ENCODE measurements at places on chromosomes 6 and 20.

DNA sequence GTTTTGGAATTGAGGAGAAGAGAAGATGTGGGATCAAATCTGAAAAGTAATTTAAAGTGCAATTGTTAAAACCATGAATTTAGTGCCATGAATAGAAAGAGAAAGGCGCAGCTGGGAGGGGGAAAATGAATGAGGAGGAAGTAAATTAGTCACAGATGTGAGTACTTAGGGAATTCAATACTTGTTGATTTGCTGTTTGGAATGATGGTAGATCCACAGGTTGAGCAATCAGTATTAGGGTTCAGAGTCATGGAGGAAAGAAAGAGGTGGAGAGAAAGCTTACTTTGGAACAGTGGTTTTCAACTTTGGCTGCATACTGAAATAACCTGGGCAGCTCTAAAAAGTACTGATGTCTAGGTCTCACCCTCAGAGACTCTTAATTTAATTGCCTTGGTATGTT lies 229.7 kb upstream of the ASCC3 start:
- DNase-seq: no peak
- no peaks in the 10 kb centered on the region for H3K36me3 ChIP-seq
- no peak overlapping the region for H3K4me3 ChIP-seq

DNA sequence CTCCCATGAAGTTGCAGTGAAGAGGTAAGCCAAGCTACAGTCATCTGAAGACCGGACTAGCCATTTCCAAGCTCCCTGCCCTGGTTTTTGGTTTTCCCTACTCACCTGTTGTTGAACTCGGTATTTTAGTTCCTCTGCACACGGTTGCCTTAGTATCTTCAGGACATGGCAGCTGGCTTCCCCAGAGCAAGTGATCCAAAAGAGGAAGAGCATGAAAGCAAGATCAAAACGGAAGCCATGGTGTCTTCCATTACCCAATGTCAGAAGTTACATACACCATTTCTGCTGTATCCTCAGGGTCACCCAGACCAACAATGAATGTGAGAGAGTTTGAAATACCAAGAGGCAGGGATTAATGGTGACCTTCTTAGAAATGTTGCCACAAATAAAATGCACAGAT lies 276.6 kb upstream of the CNR1 start:
- H3K27me3 ChIP-seq: no peaks in the 10 kb centered on the region
- DNase-seq: no peak
- no peak overlapping the region for H3K27ac ChIP-seq
- no peaks in the 10 kb centered on the region for H3K4me1 ChIP-seq

DNA sequence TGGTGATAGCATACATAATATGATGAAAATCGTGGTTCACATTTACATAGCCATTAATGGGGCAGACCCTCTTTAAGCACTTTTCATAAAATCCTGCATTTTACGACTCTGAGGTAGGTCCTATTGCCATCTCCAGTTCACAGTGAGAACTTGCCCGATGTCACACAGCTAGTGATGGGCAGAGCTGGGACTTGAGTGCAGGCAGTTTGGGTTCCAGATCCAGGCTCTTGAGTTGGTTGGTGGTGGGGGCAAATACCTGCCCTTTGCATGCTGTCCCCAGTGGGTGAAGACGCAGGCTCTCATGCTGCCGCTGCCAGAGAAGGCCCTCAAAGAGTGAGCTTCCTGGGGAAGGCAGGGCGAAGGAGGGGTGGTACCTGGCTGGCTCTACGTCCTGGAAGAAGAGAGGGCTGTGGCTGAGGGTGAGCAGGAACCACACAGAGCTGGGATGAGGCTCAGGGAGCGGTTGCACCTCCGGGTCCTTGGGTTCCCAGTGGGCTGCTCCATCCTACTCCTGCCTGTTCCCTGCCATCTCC lies 6.1 kb upstream of the BAK1 start:
- no peak overlapping the region for H3K4me3 ChIP-seq
- peaks cover 20% of the 10 kb centered on the region for H3K4me1 ChIP-seq
- DNase-seq: no peak
- H3K27me3 ChIP-seq: no peaks in the 10 kb centered on the region
- H3K36me3 ChIP-seq: no peaks in the 10 kb centered on the region

GRCh38 chr6:126662966-126663365 lies 323.1 kb downstream of the CENPW start:
- H3K4me3 ChIP-seq: no peak overlapping the region
- no peaks in the 10 kb centered on the region for H3K36me3 ChIP-seq
- H3K27me3 ChIP-seq: no peaks in the 10 kb centered on the region

DNA sequence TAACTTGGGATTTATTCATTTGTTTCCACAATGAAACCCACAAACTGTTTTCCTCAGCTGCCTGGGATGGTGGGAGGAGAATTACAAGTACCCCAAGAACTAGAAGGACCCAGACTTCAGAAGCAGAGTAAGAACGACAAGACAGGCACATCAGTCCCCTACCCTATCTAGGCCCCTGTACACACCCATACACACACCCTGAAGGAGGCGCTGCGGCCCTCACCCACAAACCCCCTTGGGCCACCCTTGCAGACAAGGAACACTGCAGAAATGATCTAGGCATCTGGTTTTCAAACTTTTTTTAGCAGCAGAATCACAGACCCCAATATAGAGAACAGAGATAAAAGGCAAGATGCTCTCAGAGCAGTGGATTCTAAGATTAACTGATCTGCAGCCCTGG lies 55.0 kb downstream of the TRERF1 start:
- H3K36me3 ChIP-seq: no peaks in the 10 kb centered on the region
- no peaks in the 10 kb centered on the region for H3K27me3 ChIP-seq
- no peak for DNase-seq

DNA sequence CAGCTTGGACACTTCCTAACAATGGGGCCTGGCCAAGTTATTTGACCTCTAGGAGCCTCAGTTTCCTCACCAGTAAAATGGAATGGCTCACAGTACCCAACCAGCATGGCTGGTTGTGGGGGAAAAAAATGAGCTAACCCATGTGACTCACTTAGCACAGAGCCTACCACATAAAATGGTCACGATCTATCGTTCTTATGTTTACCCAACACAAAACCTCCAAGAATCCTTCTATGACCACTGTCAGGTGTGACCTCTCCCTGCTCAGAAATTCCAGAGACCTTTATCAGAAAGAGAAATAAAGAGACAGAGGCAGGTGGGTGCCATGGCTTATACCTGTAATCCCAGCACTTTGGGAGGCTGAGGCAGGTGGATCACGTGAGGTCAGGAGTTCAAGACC lies 39.4 kb downstream of the BPIFB1 start:
- H3K4me3 ChIP-seq: no peak overlapping the region
- no peak overlapping the region for H3K27ac ChIP-seq
- H3K36me3 ChIP-seq: no peaks in the 10 kb centered on the region
- no peak for DNase-seq

DNA sequence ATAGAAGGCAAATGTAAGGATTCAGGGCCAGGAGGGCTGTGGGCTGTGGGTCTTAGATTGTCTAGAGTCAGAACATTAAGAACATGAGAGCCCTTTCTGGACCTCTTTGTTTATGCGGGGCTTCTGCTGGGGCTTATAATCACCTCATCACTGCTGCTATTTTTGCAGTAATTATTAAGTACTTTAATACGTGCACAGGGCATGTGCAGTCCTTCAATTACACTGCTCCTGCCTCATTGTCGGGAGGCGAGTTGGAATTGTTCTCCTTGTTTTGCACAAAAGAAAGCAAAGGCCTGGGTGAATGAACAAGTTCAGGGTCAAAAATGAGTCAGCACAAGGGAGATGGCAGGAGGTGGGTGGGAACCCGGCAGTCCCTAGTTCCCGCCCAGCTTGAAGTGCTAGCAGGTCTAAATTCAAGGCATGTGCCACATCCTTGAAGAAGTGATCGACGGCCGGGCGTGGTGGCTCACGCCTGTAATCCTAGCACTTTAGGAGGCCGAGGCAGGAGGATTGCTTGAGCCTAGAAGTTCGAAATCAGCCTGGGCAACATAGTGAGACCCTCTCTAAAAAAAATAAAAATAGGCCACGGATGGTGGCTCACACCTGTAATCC lies 34.4 kb upstream of the PTPN1 start:
- H3K4me1 ChIP-seq: no peaks in the 10 kb centered on the region
- H3K36me3 ChIP-seq: no peaks in the 10 kb centered on the region
- H3K27ac ChIP-seq: no peak overlapping the region

GRCh38 chr6:19824058-19824807 lies 12.9 kb upstream of the ID4 start:
- no peaks in the 10 kb centered on the region for H3K4me1 ChIP-seq
- H3K27ac ChIP-seq: no peak overlapping the region
- H3K4me3 ChIP-seq: no peak overlapping the region
- H3K36me3 ChIP-seq: no peaks in the 10 kb centered on the region

DNA sequence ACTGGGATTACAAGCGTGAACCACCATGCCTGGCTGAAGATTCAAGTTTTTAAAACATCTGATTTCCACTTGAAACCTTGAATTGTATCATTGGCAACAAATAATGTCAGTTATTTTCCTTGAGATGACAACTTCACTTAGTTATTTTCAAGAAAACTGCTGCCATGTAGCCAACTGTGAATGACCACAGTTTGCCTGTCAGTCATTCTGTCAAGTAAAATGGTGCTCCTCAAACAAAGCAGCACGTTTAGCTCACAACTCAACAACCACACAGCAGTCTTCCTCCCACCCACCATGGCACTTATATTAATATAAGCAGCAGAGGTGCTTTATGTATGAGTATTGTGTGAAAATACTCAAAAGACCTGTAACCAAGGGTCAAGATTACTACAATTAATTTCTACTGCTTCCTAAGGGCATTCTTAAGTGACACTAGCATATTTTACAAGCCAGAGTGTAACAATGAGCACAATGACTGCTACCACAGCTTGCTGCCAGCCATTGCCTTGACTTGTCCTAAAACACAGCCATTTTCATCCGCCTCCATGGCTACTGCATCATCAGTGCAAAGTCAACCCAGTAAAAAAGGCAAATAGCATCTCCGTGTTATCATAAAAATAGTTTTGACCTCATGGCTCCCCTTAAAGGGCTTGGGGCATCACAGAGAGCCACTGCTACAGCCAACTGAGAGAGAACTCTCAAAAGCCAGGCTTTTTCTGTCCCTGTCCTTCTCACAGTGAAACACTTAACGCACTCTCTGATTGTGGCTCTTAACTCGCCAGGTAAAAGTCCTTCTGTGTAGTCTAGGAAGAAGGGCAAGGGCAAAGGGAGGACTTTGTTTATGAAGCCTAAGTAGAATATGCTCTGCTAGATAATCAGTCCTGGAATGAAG lies 96.4 kb upstream of the TAB2 start:
- H3K36me3 ChIP-seq: no peaks in the 10 kb centered on the region
- DNase-seq: no peak
- H3K27me3 ChIP-seq: no peaks in the 10 kb centered on the region
- H3K4me3 ChIP-seq: no peak overlapping the region
- H3K4me1 ChIP-seq: no peaks in the 10 kb centered on the region

- 0 out of 2 replicates have a peak overlapping the region, but pooled peaks have one; percentile 14 for H3K27ac ChIP-seq
- H3K4me1 ChIP-seq: no peaks in the 10 kb centered on the region
- H3K27me3 ChIP-seq: no peaks in the 10 kb centered on the region
- no peak overlapping the region for H3K4me3 ChIP-seq
These were observed 26.0 kb downstream of the TRAM2 start for GRCh38 chr6:52550870-52551269.

GRCh38 chr20:12255461-12255970 lies 337.8 kb downstream of the BTBD3 start:
- no peaks in the 10 kb centered on the region for H3K36me3 ChIP-seq
- H3K4me3 ChIP-seq: no peak overlapping the region
- H3K27ac ChIP-seq: no peak overlapping the region
- H3K4me1 ChIP-seq: no peaks in the 10 kb centered on the region
- H3K27me3 ChIP-seq: no peaks in the 10 kb centered on the region
- no peak for DNase-seq

- no peaks in the 10 kb centered on the region for H3K27me3 ChIP-seq
- no peaks in the 10 kb centered on the region for H3K36me3 ChIP-seq
- DNase-seq: no peak
- no peak overlapping the region for H3K27ac ChIP-seq
These were observed 428.2 kb downstream of the BMP2 start for GRCh38 chr20:7195704-7196103.

DNA sequence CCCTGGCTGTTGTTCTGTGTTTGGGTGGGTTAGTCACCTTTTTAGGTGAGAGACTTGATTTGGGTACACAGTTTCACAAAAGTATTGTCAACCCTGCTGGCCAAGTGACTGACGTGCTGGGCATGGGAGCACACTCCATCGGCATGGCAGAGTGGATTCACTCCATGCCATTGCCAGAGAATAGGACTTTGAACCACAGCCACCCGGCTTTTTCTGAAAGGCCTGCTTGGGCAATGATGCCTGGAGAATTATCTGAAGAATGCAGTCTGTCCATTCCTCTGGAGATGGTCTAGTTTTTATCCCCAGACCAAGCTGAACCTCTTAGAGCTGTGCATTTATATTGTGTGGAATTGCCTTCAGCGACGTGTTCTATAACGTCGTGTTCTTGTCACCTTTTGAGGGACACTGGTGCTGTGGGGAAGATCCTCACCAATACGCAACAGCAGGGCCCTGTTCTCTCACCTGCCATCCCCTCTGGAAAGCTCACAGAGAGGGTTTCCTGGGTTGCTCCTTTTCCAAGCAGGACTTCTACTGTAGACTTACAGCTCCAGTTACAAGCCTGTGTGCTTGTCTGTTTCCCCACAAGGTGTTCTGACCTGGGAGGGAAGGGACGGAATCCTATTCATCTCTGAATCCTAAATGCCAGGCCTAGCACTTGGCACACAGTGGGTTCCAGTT lies 183.4 kb upstream of the AKAP12 start:
- H3K27me3 ChIP-seq: no peaks in the 10 kb centered on the region
- no peak overlapping the region for H3K4me3 ChIP-seq
- no peak overlapping the region for H3K27ac ChIP-seq
- no peak for DNase-seq
- H3K4me1 ChIP-seq: no peaks in the 10 kb centered on the region

GRCh38 chr20:46546298-46546697 lies 4.2 kb downstream of the OCSTAMP start:
- no peaks in the 10 kb centered on the region for H3K4me1 ChIP-seq
- H3K36me3 ChIP-seq: no peaks in the 10 kb centered on the region
- H3K27ac ChIP-seq: no peak overlapping the region
- H3K4me3 ChIP-seq: no peak overlapping the region
- peaks cover 4% of the 10 kb centered on the region for H3K27me3 ChIP-seq
- DNase-seq: no peak

DNA sequence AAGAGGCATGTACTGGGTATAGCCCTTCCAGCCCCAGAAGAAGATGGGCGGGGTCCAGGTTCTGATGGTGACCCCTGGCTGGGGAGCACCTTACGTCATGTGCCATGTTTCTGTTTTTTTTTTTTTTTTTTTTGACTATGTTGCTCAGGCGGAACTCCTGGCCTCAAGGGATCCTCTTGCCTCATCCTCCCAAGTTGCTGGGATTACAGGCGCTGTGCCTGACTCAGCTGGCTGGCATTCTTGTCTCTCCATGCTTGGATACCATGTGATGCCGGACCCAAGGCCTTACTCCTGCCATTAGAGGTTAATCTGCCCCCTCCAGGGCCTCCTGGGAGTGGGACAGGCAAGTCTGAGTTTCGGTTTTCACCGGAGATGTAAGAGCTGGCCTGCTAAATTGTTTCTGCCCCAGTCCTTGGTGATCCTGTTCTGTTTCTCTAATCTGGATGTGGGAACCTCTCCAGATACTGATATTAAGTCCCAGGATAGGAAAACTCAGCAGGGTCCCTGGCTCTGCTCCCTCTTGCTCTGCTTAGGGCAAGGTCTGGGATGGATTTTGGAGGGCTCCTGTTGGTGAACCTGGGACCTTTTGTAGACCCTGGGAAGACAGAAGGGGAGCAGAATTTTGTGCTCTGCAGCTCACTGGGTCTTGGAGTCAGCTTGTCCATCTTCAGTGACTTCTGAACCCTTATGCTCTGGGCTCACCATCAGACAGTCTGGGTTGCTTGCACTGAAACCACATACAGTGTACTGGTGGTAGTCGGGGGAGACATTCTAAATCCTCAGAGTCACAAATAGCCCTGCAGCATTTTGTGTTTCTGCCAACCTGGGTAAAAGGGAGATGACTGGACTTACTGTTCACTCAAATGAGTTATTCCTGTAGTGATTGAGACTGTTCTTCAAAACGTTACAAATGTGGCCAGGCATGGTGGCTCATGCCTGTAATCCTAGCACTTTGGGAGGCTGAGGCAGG lies 45.1 kb downstream of the PTK7 start:
- no peak overlapping the region for H3K27ac ChIP-seq

Data from DND-41 (cell line).